ENCODE measurements at places on chromosomes 6 and 20.

DNA sequence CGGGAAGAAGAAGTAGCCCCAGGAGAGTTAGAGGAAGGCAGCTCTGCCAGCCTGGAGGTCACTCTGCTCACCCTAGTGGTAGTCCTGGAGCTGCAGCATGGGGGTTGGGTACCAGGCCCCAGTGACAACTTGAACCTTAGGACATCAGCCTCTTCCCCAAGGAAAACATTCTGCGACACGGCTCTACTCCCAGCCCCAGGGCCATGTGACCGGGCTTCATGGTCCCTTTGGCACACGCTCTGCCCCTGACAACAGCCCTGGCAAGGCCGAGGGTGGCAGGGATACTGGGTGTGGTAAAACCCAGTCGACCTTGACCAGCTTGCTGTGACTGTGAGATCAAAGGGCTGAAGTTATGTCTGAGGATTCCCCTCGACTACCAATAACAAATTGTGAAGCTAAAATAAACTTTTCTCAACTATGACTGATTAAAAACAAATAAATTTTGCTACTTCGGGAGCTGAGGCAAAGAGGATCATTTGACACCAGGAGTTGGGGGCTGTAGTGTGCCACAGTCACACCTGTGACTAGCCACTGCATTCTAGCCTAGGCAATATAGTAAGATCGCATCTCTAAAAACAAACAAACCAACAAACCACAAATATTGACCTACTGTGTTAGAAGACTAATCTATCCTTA is 24.4 kb upstream of the ARID1B start:
- DNase-seq: no peak

GRCh38 chr6:11432091-11432490 is 105.5 kb upstream of the TMEM170B start:
- no peak for DNase-seq

GRCh38 chr6:13256266-13257001 is 71.9 kb downstream of the TBC1D7 start:
- peak; percentile 89 for DNase-seq

GRCh38 chr6:3831761-3832530 is 17.2 kb upstream of the FAM50B start:
- no peak for DNase-seq

DNA sequence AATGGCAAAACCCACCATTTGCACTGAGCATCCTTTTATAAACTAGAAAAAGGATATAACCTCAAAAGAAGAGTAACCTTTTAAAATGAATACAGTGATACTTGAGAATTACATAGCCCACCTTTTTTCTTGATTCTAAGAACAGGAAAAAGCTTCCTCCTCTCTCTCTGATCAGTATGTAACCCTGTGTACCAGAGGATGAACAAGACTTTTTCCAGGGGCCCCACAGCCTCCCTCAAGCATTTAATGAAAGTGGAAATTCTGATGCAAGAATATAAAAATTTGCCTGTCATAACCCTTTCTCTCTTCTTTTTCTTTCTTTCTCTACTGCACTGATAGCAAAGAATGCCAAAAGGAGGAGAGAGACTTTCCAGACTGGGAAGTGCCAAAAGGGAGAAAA is 64.2 kb upstream of the BTN3A2 start:
- no peak for DNase-seq

- DNase-seq: no peak
Observed at GRCh38 chr20:48076747-48077146, 291.5 kb upstream of the SULF2 start.

DNA sequence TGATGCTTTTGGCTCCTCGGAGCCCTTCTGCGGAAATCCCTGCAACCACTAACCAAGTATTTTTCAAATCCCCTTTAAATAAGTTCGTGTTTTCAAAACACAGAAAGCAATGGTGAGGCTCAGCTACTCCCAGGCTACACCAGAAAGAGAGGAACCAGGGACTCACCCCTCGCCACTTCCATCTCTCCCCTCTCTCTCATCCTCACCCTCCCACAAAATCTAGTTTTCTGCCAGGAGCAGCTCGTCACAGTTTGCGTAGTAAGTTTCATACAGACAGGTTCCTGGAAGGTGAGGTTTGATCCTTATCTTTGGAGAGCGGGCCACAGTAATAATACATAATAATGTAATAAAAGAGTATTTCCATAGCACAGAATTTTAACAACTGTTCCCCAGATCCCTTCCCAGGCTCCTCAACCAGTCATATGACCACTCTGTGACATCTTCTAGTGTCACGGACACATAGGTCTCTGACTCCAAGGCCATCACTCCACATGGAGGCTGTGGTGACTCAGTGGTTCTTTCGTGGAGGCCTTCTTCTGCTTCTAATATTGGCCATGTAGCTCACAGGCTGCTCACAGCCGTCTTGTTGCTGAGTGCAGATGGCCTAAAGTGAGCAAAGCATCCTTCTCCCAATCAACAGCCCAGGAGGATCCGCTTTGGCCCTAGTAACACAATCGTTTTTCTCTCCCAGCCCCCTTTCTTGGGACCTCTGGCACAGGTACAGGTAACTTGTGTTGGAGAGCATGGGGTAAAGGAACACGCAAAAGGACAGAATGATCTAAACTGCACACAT is 295.7 kb downstream of the CDC5L start:
- no peak for DNase-seq

GRCh38 chr6:32189069-32189741 is 797 bp downstream of the PBX2 start:
- no peak for DNase-seq

- DNase-seq: no peak
Observed at GRCh38 chr20:11216451-11217314, 542.9 kb upstream of the JAG1 start.

GRCh38 chr6:79717989-79718388 is 86.9 kb downstream of the SH3BGRL2 start:
- no peak for DNase-seq

GRCh38 chr20:51379601-51380341 is 162.7 kb downstream of the NFATC2 start:
- DNase-seq: no peak

DNA sequence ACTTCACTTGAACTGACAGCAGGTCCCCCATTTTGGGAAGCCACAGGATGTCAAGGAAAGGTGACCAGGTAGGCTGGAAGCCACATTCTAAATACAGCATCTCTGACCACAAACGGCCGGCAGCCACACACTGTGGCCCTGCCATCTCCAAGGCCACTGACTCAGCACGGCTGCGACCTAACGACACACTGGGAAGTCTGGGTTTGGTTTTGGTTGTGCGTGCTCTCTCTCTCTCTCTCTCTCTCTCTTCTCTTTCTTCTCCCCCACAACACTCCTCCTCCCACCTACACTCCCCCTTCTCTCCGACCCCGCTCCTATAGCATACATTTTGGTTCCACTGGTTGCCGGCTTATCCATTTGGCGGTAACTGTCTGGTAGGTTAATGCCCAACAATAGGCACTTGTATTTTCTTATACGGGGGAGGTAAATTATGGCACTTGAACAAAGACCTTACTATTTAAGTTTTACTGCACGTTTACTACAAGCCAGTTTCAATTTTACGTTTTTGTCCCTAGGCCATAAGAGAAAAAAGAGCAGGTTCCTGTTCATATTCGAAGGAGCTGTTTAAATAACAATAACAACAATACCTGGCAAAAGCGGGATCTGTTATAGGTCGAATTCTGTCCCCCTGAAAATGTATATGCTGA is 103.6 kb downstream of the GMDS start:
- peak; percentile 60 for DNase-seq

GRCh38 chr6:144757299-144757698 is 472.2 kb downstream of the UTRN start:
- no peak for DNase-seq

DNA sequence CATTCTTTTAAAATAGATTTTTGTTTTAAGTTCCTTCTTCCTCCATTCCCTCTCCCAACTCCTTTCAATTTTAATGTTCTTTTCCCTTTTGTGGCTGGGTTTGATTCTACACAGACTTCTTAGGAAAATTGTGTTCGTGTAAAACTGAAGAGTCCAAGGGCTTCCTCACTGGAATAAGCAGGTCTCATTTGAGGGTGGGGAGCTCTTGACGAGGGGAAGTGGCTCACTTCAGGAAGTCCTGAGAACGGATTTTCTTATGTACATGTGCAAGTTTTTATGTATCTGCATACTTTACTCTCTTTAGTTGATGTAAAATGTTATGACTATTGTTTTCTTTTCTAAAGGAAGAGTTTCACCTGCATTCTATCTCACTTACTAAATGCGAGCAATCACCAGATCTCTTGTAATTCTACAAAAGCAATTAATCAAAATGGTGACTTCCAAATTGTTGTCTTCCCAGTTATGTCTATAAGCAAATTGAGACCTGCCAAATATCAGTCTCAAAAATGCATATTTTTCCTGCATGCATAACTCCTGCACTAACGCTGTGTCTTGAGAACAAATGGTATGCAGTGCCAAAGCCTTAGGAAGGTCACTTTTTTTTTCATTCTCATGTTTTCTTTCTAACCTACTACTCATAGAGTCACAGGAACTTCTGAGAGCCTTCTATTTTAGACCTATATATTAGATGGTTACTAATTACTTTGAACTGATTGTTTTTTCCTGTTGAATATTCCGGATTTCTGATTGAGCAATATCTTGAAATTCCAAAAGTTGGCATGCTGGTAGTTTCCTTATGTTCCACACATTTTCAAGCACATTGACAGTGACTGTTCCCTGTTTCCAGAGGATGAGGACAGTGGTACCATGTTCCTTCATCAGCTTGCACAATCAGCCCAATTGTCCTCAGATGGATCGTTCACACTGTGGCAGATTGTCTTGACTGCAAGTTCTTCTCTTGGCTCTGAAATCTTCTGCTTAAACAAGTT is 251.9 kb upstream of the PRDM1 start:
- no peak for DNase-seq

- DNase-seq: peak; percentile 95
Observed at GRCh38 chr6:134398453-134398852, 80.5 kb upstream of the SGK1 start.

GRCh38 chr20:20702330-20703245 is 9.9 kb downstream of the RALGAPA2 start:
- DNase-seq: peak; percentile 6

- peak; percentile 92 for DNase-seq
Observed at GRCh38 chr6:73560853-73561407, 40.1 kb upstream of the EEF1A1 start.

DNA sequence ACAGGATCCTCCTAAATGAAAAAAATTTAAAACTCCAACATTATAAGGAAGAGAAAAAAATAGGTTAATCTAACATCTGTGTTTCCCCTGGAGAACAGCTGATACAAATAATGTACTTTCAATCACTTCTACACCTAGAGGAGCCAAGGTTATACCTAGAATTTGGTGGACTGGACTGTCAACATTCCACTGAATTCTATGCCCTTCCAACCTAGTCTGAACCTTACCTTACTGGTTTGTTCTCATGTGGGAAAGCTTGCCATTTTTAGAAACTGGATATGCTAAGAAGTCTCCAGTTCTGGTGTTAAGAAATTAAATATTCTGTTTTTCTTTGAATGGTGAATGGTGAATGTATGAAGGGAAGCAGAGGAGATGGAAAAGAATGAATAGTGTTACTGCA is 162.4 kb downstream of the DST start:
- DNase-seq: no peak

GRCh38 chr20:37711994-37712964 is 18.4 kb downstream of the CTNNBL1 start:
- DNase-seq: no peak

- DNase-seq: no peak
Observed at GRCh38 chr20:6730672-6731328, 36.7 kb upstream of the BMP2 start.
